ENCODE measurements at places on chromosomes 1 and 21.

GRCh38 chr1:1046243-1046642 is 26.3 kb downstream of the AGRN start:
- no peak for ATAC-seq

- no peak for ATAC-seq
Measured at GRCh38 chr1:173134029-173134428, 73.1 kb downstream of the TNFSF4 start.

GRCh38 chr1:67652800-67653199 is 32.2 kb upstream of the GADD45A start:
- ATAC-seq = peak; percentile 41

DNA sequence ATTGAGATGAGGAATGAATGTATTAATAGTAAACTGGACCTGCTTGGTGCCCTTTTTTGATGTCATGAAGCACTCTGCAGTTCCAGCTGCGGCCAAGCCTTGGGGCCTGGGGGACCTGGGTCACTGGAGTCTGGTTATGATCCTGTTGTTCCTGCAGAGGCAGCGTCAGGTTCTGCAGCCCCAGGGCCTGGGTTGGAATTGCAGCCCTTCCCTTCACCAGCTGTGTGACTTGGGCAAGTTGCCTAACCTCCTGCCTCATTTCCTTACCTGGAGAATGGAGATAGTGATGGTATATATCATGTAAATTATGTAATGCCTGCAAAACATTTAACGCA is 9.1 kb upstream of the ATP5PO start:
- no peak for ATAC-seq

DNA sequence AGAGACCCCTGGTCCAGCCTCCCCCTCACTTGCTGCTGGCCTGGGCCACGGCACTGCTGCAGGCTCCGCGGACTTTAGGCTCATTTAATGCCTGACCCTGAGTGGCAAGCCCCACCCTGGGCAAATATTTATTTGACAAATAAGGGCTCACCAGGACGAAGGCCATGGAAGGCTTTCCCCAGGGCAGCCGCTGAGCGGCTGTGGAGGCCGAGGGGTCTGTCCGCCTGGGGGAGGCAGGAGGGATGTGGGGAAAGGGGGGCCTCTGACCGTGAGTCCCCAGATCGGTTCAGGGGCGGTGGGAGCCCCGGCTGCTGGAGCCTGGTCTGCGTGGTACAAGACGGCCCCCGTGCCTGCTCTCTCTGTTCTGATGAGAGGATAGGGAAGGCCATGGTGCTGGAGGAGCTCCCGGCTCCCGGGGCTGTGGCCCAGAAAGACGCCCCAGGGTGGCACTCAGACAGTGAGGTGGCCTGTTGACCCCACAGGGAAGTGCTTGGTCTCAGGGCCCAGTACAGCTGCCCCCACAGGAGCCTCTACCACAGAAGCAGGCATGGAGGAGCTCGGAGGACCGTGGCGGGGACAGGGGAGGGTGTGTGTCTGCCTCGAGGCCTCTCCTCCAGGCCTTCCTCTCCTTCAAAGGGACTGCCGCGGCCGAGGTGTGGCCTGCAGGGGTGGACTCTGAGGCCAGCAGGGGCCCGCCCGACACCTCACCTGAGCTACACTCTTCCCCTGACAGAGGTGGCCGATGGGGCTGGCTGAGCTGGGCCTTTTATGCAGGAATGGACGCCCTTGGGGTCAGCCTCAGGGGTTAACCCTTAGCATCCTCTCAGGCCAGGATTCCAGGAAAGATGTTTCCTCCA is 9.1 kb upstream of the C1orf159 start:
- no peak for ATAC-seq

- no peak for ATAC-seq
Measured at GRCh38 chr1:62406576-62406975, 30.3 kb upstream of the USP1 start.
